AG10803 (cell line): ENCODE measurements at places on chromosomes 13 and 19.

- DNase-seq, result no peak
Measured at GRCh38 chr19:28424077-28424476, 788.9 kb downstream of the UQCRFS1 start.

DNA sequence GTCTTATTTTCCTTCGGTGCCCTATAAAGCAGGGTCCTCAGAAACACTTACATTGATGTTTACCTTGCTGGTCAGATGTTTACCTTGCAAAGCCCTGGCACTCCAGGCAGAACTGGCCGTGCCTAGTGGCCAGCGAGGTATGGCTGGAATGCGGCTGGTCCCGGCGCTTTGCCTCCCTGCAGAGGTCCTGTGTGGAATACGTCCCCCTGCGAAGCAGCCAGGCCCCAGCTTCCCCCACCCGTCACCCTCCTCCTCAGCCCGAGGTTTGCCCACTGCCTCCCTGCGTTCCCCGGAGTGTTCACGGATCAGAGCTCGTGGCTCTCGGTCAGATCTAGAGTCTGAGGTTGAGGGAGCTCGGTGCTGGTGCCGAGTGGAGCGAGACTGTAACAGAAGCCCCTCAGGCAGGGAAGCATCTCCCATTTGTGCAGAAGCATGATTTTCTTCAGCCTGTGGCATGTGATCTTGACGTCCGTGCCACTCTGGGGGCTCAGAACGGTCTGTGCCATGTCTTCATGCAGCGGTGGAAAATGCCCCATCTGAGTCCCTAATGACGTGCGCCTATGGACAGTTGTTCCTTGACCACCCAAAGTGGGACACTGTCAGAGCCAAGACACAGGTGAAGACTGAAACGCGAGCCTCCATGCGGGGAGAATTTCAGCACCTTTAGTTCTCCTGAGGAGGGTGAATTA is 54.8 kb upstream of the SOX1 start:
- DNase-seq, result no peak

DNA sequence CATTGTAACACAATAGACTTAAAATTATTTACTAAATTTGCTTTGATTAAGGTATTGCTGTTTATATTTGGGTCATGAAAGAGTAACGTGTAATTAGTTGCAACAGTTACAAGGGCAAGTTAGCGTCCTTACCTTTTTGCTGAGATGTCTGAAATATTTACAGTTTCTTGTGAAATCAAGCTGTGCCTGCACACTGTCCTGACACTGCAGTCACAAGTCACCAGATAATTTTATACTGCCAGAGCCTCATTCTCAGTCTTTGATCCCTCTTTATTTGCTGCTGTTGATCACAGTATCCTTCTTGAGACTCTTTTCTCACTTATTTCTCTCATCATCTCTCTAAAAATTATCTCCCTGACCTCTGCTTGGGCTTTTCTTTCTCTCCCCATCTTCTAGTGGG is 8.4 kb upstream of the DIAPH3 start:
- no peak for DNase-seq

DNA sequence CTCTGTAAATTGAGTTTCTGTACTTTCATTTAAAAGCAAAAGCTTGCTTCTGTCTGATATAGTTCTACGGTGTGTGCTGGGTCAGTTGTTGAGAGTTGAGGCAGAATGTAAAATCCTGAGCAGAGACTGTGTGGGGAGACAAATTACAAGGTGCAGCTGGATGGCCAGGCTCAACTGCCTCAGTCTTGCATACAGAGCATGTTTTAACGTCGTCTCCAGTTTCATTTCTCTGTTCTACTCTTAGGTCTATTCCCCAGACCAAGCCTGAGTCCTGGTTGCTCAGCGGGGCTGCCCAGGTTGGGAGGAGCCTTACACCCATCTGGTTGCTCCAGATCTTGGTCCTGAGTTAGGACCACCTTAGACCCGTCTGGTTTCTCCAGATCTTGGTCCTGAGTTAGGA is 54.4 kb upstream of the MEDAG start:
- DNase-seq, result no peak

DNA sequence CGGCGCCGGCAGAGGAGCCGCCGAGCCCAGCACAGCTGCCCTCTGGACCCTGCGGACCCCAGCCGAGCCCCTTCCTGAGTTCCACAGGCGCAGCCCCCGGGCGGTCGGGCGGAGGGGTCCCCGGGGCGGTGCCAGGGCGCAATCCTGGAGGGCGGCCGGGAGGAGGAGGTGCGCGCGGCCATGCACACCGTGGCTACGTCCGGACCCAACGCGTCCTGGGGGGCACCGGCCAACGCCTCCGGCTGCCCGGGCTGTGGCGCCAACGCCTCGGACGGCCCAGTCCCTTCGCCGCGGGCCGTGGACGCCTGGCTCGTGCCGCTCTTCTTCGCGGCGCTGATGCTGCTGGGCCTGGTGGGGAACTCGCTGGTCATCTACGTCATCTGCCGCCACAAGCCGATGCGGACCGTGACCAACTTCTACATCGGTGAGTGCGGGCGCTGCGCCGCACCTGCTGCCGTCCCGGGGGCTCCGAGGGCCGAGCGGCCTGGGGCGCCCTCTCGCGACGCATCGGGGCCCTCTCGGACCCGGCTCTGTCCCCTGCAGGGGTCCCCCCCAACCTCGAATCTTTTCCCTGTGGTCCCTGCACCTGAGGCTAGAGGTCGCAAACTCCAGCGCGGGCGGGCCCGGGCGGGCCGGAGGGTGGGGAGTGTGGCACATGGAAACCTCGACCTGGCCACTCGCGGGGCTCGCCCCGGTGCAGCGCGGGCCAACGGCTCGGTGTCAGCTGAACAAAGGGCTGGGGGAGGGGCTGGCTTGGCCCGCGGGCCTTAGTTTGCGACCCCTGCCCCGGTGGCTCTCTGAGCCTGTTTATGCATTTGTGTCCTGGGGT is at the start of gene KISS1R:
KISS1R (plus strand) TSS at position 11 of the 829 bp plus-strand sequence; CDS start at position 181, 170 bp downstream.
- DNase-seq, result no peak

DNA sequence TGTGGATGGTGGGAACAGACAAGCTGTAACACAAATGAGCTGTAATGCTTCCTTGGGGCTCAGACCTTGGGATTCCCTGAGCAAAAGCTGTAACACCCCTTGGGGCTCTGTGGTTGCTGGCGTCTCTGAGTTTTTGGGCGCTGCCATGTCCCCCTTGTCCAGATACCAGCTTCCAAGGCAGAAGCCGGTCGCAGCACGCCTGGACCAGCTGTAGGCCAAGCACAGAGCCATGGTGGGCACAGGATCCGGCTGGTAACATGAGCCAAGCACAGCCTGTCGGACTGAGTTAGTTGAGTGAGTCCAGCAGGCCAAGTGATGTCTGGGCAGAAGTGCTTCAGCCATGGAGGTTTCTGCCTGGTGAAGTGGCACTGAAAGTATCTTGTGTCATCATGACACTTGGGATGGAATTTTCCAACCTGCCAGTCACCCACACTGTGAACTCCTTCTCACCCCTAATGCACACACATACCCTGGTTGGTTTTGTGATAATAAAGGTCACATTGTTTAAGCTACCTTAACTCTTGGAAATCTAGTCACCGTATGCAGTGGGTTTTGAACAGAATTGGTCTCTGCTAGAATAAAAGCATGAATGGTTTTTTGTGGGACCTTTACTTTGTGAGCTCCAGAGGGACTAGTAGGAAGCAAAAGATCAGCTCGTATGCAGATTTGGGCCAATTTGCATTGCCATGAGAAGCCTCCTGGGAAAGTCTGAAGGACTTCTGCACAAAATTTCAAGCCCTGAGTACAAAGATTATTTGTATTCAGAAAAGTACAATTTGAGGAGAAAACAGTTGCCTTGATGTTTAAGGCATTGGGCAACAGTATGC is 7.0 kb upstream of the ZNF17 start:
- DNase-seq, result no peak

- no peak for DNase-seq
Measured at GRCh38 chr13:82634946-82635345, 1247.3 kb downstream of the SLITRK1 start.

- DNase-seq, result peak; percentile 21
Measured at GRCh38 chr19:5536337-5536894, 31.3 kb downstream of the TINCR start.
